NCI-H1694 treated with DMSO at 0.1 percent for 48 hours (cell line): ENCODE measurements at places on chromosomes 12 and 14.

DNA sequence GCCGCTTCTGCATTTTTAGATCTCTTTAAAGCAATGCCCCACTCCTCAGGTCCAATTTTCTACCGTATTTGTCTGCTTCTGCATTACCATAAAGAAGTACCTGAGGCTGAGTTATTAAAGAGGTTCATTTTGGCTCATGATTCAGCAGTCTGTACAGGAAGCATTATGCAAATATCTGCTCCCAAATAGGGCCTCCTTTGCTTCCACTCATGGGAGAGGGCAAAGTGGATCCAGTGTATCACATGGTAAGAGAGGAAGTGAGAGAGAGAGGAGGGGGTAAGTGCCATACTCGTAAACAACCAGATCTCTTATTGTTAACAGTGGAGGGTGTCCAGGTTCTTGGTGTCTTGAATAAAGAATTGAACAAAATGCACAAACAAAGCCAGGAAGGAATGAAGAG, 316.1 kb upstream of the SEL1L start:
- DNase-seq = no peak

DNA sequence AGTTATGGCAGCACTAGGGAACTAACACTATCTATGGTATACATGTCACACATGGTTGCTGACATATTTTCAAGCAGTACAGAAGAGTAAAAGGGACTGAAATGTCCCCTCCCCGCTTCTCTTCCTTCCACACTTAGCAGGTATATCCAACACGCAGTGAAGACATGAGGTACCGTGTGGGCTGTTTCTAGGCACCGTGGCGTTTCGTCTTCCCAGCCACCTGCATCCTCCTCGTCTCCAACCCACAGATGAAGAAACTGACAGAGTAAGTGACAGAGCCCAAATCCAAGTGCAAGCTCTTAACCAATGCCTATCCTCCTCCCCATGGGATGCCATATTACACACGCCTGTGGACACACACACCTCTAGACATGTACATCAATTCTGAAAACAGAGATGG, 32.4 kb downstream of the SLC8B1 start:
- no peak for DNase-seq

DNA sequence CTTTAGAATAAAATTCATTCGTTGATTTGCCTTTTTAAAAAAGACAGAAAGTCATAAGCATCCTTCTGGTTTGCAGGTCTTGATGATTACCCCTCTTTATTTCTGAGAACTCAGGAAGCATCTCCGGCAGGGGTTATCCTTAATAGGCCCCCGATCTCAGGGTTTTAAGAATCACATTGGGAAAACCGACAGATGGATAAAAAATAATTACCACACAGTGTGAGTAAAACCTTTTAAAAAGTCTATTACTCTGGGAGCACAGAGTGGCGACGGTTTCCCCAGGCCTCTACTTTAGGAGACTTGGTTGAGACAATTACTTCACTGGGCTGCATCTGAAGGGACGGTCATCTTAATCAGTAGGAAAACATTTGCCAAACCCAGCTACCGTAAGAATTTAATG, 56.5 kb downstream of the KCNMB4 start:
- no peak for DNase-seq

- DNase-seq = peak; percentile 84
Observed at GRCh38 chr12:44377443-44378187, 498.5 kb downstream of the NELL2 start.

GRCh38 chr14:89138846-89139245, 278.2 kb downstream of the FOXN3 start:
- DNase-seq = no peak

- no peak for DNase-seq
Observed at GRCh38 chr12:123531091-123531490, 2.4 kb downstream of the RILPL1 start.

GRCh38 chr14:80464531-80465149, 253.3 kb upstream of the DIO2 start:
- no peak for DNase-seq

DNA sequence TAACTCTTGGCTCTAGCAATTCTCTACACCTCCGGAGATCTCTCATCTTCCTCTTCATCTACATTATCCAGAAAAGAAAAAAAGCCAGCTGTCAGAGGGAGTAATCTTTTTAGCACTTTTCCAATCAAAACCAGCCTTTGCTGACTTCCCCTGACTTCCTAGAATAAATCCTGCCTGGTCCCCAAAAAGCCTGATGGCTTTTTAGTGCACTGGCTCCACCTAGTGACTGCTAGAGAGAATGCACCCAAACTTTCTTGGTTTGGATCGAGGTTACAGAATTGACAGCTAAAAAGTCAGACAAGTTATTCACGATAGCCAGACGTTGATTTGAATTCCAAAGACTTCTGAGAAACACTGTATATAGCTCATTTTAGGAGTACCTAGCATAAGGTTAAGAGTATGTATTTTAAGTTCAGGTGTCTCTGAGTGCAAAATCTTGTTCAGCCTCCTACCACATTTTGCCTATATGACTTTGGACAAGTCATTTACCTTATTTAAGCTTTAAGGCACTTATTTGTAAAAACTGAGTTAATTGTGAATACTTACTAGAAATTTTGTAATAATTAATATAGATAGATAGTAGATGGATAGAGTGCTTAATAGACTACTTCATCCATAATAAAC, 185.7 kb upstream of the GRIN2B start:
- DNase-seq = peak; percentile 66

DNA sequence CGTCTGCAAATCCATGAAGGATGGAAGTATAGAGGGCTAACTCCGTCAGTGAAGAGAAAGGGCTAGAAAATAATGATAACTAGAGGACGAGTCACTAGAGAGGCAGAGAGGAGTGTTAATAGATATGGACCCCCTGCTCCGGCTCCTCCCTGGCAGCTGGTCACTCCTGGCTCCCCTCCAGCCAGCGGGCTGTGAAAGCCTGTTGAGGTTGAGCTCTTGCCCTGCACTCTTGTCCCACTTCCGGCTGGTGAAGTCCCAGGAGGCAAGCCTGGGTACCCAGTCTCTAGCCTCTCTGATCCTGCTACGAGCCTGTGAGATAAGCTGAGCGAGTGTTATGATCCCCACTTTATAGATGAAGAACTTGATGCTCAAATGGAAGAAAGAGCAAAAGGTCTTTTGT, 90.3 kb downstream of the RFX4 start:
- no peak for DNase-seq
